ENCODE measurements at places on chromosomes 11 and 22.
A peak's percentile ranks its signal among the peaks of the same experiment; 100 is the strongest.

DNA sequence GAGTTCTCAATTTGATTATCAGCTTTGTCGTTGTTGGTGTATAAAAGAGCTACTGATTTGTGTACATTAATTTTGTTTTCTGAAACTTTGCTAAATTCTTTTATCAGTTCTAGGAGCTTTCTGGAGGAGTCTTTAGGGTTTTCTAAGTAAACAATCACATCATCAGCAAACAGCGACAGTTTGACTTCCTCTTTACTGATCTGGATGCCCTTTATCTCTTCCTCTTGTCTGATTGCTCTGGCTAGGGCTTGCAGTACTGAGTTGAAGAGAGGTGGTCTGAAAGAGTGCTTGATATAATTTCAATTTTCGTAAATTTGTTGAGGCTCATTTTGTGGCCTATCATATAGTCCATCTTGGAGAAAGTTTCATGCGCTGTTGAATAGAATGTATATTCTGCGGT lies 213.0 kb downstream of the DLG2 start:
- DNase-seq = no peak

GRCh38 chr22:46754110-46754799 lies 8.2 kb upstream of the TBC1D22A start:
- peak; percentile 99 for DNase-seq

DNA sequence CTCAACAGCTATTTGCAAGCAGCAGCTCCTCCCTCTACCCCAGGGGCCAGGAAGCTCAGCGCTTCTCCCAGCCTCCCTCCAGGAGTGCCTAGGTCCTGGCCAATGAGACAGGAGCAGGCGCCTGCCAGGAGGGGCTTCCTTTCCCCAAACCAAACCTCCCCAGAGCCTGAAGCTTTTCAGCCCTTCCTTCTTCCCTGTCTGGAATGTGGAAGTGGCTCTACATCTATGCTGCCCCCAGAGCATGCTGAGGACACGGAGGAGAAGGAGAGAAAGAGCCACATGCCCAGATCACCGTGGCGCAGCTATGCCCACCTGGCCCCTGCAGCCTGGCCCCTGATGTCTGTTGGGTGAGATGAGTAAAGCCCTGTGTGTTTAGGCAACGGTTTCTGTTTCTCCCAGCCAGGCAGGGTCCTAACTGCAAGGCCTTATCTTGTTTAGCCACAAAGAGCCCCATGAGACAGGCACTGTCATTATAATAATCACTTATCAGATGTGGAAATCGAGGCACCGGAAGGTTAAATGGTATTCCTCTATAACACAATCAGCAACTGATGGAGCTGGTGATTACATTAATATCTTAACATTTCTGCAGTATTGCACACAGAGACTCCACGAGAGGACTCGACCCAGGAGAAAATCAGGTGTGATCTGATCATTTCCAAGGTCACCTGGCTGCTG lies 315.8 kb downstream of the CTTN start:
- no peak for DNase-seq

- no peak for DNase-seq
Observed at GRCh38 chr22:46124383-46125144, 25.8 kb upstream of the PPARA start.

DNA sequence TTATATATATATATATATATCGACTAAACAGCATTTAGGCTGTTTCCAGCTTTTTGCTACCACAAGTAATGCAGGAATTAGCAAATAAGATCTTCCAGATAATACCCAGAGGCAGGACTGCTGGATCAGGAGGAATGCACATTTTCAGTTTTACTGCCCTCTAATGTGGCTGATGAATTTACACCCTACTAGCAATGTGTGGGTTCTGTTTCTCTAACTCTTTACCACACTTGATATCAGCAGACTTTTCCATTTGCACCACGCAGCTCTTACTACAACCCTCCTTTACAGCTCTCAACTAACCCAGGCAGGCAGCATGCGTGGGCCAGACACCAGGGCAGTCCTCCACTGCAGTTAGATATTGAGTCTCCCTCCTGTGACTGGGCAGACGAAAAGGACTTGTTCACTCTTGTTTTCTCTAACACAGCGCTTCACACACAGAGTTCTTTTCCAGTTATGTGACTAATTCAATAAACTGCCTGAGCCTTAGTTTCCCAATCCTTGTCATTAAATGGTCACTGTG lies 67.7 kb downstream of the IGLL5 start:
- no peak for DNase-seq

- peak; percentile 34 for DNase-seq
Observed at GRCh38 chr11:60871378-60872061, 4.2 kb downstream of the ZP1 start.

DNA sequence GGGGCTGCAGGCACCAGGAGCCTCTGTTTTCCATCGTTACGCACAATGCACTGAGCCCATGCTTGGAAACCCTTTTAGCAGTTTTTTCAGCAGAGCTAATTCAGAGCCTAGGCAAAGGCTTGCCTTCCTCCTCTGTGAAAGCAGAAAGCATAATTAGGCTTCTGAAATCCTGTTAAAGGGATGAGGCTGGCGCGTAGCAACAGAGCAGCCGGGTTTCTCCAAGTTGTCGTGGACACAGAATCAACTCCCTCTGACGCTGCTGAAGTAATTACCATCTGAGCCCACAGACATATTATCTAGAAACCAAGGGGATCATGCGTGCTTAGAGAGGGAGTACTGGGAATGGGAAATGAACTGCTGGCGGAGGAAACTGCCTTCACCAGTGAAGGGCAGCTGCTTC lies 85.4 kb downstream of the MYO18B start:
- no peak for DNase-seq

DNA sequence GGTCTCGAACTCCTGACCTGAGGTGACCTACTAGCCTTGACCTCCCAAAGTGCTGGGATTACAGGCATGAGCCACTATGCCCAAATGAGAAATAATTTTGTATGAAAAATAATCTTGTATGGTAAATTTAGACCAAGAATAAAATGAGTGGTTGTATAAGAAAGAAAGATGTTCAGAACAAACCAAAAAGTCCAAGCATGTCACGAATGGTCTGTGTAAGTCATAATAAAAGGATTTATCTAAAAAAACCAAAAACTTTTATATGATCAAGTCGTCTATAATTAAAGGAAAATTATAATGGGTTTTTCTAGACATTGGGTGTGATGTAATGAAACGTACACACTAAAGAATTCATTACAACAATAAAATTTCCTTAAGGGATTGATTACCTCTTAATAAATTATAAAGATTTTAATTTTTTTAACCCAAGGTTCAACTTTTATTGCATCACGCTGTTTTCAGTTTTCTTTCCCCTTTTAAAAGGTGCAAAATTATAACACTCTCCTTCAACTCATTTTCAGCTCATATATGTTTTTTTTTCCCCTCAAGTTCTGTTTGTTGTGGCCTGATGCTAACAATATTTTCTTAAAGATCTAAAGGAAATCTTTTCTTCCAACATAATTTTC lies 8.9 kb upstream of the AQP11 start:
- peak; percentile 72 for DNase-seq

DNA sequence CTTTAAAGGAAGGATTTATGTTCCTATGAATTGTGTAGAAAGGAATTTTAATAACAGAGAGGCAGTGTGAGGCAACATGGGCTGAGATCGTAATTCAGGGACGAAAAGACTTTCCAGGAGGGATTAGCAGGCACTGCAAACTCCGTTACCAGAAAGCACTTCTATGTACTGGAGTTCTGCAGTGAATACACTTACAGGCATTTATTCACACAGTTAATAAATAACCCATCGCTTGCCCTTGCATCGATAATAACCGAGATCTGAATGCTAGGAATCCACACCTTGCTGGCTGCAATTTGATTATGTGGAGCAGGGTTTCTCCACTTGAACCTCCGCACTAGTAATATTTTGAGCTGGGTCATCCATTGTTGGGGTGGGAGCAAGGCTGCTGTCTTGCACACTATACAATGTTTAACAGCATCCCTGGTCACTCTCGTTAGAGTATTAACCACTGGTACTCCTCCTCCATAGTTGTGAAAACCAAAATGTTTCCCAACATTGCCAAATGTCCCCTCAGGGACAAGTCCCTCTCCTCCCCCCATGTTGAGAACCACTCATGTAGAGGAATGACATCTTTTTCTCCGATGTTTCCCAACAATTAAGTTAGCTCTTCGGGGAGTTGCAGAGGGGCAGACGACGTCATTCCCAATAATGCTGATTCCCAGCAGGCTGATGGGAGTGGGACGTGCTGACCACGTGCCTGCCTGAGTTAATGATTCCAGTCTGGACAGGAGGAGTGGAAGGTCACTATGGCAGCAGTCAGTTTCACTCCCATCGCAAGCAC lies 99.5 kb downstream of the SNX19 start:
- no peak for DNase-seq

- DNase-seq = peak; percentile 93
Observed at GRCh38 chr11:10298342-10298741, 4.3 kb upstream of the SBF2 start.

DNA sequence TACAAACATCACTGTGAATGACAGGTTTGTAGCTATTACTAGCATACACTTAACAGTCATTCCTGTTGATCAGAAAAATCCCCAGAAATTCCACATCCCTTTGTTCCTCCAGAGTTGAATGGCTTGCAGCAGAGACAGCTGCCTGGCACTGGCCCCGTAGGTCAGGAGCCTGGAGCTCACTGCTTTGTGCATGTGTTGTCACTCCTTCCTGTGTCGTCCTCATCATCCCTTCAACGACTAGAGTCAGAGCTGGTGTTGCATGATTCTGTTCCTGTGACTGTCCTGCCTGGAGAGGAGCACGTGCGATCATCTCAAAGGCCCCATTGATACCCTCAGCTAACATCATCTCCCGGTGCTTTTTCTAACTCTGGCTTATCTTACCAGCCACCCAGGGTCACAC lies 58.3 kb downstream of the LDLRAD3 start:
- no peak for DNase-seq

DNA sequence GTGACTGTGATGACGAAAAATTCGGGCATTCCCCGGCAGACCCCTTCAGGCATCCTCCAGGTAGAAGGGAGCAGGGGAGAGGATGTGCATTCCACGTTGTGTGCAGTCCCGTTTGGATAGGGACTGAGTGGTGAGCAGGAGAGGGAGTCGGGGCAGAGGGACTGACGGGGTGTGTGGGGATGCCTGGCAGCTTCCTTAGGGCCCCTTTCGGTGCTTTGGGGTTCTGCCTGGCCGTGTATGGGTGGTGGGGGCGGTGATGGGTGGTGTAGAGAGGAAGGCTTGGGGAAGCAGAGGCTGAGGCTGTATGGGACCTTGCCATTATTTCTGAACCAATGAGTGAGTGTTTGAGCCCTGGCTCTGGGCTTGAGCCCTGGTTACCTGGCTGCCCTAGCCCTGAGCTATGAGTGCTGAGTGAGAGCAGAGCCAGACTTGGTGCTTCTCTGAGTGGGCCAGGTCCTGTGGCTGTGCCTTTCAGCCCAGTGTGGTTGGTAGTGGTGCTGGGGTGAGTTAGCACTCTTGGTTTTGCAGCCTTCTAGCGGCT lies 914 bp downstream of the INPPL1 start:
- DNase-seq = peak; percentile 34

DNA sequence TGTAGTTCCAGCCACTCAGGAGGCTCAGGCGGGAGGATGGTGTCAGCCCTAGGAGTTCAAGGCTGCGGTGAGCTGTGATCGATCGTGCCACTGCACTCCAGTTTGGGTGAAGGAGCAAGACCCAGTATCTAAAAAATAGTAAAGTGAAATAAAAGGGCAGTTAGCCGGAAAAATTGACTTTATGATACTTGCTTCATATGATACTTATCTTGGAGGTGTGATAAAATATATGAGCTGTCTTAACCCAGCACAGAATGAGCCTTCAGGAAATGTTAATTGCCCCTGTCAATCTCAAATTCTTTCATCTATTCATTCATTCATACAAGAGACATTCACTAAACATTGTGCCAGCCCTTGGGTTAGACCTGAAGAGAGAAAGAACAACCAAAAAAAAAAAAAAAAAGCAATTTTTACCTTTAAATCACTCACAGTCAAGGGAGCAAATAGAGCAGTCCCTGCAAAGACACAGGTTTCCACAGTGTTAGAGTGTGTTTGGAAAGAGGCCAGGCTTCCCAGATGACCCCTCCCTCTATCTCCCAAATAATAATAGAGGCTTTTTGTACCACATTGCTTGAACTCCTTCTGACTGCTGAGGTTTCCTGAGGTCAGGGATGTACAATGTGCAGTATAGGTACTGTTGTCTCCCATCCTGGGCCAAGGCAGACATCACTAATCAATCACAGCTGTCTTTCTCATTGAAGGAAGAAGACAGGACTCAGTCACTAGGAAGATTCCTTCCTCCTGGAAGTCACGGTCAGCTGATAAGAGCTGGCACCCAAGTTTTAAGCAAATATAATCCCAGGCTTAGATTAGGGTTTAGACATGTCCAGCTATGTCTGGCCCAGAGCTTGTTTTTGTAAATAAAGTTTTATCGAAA lies 454.6 kb downstream of the MIAT start:
- no peak for DNase-seq
